ENCODE measurements at places on chromosomes 4 and X.

DNA sequence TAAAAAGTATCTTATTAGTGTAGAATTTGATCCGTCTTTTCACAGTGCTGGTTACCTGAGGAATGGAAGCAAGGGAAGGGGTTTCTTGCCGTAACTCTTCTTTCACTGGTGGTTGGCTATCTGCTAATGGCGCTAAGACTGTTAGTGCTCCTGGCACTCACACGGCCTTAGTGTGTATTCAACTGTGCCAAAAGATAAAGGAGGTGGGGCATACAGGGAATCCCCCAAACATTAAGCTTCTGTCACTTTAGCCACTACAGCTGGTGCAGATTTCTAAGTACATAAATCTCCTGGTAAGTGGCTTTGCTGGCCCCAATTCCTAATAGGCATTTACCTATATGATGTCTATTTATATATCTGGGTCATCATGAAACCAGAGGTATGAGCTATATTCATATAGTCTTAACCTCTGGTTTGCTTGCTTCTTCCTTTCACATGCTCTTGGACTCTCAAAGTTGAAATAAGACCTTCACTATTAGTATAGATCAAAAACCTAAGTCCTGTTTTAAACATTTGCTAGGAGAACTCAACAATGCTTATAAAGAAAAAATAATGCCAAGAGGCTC lies 95.1 kb downstream of the TSPAN7 start:
- no peak for DNase-seq

DNA sequence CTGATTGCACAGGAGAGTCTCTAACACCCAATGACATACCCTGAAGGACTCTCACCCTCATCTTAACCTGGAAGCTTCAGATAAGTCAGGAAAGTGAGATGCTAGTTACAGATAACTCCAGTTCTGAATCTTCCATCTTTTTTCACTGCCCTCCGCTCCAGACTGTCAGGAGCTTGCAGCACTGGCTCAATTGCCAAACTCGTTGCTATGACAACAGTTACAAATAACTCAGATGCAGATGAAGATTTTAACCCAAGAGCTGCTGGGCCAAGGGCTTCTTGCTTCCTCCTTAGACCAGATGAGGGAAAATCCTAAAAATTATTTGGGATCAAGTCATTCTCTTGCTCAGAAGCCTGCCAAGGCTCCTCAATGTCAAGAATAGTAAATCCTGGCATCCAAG lies 109.1 kb upstream of the HUWE1 start:
- DNase-seq: no peak

GRCh38 chr4:83011689-83012199 lies 1.1 kb upstream of the LIN54 start:
- no peak for DNase-seq

GRCh38 chr4:188262464-188262863 lies 123.2 kb downstream of the TRIML1 start:
- DNase-seq: no peak

GRCh38 chrX:8429692-8430249 lies 34.9 kb upstream of the VCX3B start:
- no peak for DNase-seq

DNA sequence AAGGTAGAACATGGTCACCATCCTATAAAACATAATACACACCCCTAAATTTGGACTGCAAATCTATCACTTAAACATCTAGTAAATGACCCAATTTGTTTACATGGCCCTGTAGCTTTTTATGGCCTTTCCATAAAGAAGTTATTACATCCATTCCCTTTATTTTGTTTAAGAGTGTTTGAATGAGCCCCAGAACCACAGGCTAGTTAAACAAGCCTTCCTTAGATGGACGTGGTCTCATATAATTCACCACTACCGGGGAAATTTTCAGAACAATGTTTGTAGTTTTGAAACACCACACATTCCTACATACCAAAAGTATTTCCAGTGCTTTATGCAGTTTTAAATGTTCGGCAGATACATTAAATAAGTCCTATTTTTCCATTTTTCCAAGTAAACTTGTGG lies 12.3 kb downstream of the PDGFC start:
- no peak for DNase-seq

- no peak for DNase-seq
Measured at GRCh38 chrX:20585782-20586181, 319.1 kb upstream of the RPS6KA3 start.

- no peak for DNase-seq
Measured at GRCh38 chr4:25320336-25320735, 7.8 kb downstream of the ZCCHC4 start.
